ENCODE measurements at places on chromosomes 12 and 14.

GRCh38 chr12:84315926-84316325 lies 596.7 kb downstream of the SLC6A15 start:
- no peak for DNase-seq

DNA sequence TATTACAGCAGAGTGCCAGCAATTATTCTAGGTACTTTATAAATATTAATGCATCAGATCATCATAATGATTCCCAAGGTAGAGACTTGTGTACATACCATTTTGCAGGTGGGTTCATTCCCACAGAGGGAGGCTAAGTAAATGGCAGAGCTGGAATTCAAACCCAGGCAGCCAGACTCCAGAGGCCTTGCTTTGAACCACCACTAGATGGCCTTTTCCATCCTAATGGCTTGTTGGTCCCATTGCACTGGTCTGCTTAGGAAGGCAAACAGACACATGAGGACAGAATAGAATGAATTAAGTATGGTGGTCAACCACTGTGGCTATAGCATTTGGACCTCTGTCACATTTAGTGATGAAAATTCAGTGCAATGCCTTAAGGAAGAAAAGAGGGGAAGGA lies 158.7 kb downstream of the METTL25 start:
- DNase-seq = no peak

- no peak for DNase-seq
Observed at GRCh38 chr12:106436164-106436563, 78.6 kb downstream of the POLR3B start.

- DNase-seq = no peak
Observed at GRCh38 chr14:68033336-68033932, 213.9 kb downstream of the RAD51B start.

- peak; percentile 62 for DNase-seq
Observed at GRCh38 chr12:98894412-98895085, 249.5 kb downstream of the APAF1 start.

- DNase-seq = no peak
Observed at GRCh38 chr12:132487311-132487741, 2.6 kb upstream of the FBRSL1 start.

- DNase-seq = peak; percentile 63
Observed at GRCh38 chr12:991350-992333, 619 bp downstream of the ERC1 start.

GRCh38 chr12:1367331-1368291 lies 226.8 kb downstream of the FBXL14 start:
- no peak for DNase-seq

GRCh38 chr14:49240383-49240782 lies 345.8 kb downstream of the RPS29 start:
- no peak for DNase-seq

DNA sequence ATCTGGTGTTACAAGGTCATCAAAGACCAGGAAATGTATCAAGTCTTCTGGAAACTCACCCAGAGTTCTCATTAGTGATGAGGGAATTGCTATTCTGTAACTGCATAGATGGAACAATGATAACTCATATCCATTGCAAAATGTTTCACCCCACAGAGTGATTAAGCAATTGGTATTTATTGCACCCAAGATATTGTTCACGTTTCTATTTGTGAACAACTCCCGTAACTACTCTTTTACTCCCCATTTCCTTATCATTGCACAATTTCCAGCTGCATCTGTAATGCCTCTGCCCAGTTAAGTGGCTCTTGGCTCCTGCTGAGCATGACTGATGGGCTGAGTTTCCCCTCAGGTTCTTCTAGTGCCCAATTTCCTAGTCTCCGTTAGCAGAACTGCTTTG lies 108.7 kb upstream of the PRICKLE1 start:
- no peak for DNase-seq

GRCh38 chr12:94587266-94588241 lies 62.8 kb downstream of the TMCC3 start:
- DNase-seq = no peak

- no peak for DNase-seq
Observed at GRCh38 chr12:71442567-71442931, 3.0 kb downstream of the LGR5 start.

DNA sequence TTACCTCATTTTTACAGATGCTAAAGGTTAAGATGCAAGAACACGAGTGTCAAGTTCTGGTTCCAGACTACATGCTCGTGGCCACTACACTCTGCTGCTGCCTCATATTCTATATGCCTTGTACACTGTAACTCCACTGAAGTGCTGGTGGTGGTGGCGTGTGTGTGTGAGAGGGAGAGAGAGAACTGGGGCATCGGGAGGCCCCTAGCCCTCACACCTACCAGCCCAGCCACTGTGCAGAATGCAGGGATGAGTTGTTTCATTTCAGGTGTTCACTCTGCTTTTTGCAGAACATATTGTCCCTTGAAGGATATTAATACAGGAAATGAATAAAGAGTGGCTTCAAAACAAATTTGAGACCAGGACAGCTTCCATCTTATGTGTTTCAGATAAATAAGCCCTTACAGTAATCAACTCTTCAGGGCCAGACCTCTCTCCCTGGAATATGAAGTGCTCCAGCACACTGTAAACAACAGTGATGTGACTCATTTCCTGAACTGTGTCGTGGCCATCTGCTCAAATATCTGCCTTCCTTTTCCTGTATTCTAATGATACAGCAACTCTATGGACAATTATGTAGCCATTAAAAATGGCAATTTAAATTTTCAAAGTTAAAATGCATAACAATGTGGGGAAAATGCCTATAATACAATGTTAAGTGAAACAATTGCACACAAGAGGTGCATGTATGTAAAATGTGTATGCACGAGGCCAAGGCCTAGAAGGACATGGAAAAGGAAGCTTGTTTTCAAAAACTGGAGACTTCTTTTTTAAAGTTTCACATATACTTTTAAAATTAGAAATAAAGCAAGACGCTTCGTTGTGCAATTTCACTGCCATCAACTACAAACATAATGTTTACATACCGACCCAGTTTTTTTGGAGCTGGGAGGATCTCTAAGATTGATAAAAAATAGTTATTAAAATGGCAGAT lies 215.4 kb downstream of the PELI2 start:
- DNase-seq = no peak

GRCh38 chr12:8822298-8822697 lies at the start of gene A2ML1:
TSS of gene A2ML1 (plus strand) at chr12:8822621. CDS start at chr12:8822652, 31 bp downstream.
- no peak for DNase-seq

DNA sequence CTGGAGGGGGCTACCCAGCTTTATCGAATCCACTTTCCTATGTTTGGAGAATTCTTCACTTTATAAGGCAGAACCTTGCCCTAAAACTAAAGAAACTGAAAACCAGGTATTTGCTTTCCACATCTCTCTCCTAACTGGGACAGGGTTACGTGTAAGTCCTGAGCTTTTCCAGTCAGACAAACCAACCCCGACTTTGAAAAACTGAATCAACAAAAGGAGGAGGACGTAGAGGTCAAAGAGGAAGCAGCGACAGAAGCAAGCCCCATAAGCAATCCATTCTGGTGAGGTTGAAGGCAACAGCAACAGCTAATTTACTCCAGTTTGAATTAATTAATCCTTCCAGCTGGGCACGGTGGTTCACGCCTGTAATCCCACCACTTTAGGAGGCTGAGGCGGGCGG lies 47.2 kb downstream of the LRP6 start:
- DNase-seq = no peak

DNA sequence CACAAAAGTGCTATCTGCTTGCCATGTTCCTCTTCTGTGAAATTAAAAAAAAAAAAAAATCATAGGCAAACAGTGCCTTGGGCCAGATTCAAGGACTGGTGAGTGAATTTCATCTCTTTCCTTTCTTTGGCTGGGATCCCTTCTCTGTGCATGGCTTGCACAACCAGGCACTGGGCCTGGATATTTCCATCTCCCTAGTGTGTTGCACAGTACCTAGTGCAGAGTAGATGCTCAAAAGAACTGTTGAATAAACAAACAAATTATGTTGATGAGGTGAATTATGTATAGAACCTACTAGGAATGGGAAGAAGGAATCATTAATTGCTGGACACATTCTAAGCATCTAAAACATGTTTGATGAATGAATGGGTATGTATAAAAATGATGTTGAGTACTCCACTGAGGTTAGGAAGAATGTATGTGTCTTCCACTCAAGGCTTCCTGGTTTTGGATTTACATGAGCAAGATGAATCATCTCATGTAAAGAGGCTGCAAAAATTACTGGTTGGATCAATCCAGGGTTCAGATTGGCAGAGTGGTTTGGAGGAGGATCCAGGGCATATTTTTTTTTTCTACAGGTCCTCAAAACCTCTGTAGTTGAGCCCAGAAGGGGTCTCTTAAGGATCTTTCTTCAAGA lies 93.2 kb downstream of the EMP1 start:
- DNase-seq = no peak

DNA sequence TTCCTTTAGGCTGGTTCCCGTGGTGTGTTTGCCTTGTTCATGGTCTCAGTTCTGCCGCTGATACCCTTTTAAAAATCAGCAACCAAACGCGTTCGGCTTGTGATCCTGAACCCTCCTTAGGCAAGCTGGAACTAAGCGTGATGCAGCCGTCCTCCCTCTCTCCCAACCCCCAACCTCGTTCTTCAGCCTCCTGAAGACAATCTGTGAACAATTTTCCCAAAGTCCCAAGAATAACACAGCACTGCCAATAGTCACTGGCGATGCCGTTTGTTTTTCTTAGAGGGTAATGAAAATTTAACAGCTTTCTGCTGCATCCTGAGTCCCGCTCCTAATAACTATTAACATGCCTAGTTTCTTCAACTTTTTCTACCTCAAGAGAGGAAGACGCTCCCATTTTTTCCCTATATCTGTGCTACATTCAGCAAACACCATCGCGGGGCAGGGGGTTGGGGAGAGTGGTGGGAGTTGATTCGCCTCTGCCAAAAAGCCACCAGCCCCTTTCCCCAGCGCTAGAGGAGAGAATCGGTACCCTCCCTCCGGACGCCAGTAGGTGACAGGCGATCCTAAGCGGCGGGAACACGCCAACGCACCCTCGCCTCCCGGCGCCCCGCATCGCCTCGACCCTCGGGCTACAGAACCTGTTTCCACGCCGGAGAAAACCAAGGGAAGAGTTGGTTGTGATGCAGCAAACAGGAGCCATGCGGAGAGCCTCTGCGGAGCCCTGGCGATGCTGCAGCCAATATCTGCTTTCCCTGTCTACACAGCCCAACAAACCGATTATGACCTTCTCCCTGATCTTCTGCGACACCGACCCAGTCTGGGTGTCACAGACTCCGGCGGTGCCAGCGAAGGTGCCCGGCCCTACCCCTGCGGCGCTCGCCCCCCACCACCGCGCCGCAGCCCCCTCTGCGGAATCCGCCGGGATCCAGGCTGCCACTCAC lies 752 bp downstream of the PRICKLE1 start:
- no peak for DNase-seq

DNA sequence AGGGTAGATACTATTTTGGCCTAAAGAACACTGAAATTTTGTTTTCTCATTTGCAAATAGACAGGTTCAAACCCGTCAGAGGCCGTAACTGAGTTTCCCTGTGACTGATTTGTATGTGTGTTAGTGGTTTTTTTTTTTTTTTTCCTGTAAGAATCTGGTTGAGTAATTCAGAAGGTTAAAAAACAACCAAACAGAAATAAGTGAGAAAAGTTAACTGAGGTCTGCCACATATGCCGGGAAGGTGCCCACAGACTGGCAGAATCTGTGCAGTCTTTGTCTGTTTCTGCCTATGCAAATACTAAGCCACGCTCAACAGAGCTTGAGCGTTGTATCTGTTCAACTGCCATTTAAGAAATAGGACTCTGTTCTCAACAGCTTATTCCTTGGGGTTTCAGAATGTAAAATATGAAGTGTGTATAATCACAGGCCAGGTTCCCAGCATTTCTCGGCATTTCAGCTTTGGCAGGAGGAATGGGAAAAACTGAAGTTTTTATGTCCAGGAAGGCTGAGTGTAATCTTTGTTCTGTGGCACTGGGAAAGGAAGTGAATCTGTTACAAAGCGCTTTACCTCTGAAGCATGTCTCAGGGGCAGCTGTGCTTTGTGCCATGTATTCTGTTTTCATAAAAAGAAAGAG lies 181.9 kb downstream of the PRKCH start:
- no peak for DNase-seq

- DNase-seq = no peak
Observed at GRCh38 chr12:30696486-30696885, 817 bp upstream of the IPO8 start.

DNA sequence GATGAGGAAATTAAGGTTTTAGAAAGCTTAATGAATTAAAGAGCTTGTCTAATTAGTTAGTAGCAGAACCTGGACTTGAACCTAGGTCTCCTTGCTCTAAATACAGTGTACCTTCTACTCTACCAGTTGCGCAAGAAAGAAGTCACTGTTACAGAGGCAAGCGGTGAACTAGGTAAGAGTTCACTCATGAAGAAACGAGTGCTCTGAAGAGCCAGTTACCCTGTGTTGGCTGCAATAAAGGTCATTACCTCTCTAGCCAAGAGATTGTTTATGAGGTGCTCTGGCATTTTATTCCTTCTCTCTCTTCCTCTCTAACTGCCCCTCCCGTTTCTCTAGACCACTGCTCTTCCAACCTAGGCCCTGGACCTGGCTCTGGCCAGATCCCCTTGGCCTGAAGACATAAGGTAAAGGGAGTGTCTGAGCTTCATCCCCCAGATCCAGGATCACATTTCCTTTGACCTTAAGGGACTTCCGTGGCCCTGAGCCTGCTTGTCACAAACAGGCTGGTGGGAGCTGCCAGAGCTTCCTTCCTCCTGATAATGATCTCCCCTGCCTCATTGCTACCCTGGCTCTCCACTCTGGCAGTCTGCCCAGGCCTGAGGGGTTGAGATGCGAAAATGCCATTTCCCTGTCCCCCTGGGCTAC lies 1.9 kb downstream of the RNASE7 start:
- DNase-seq = no peak

DNA sequence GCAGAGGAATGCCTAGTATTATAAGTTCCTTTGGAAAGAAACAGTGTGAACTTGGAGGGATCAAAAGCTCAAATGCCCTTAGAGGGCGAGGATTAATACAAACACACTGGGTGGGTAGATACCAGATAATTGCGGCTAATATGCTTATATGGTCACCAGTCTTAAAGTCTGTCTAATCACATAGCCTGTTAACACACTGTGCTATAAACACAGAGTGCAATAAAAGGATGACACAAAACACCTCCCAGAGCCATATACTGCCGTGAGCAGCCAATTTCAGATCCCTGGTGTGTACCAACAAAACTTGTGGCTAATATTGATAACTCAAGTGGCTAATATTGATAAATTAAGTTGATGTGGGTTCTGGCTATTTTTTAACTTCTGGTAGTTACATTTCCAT lies 1.7 kb upstream of the IL26 start:
- DNase-seq = no peak

- no peak for DNase-seq
Observed at GRCh38 chr14:35847636-35848035, 21.5 kb downstream of the BRMS1L start.
